A172 (cell line): ENCODE measurements at places on chromosomes 12 and 14.

DNA sequence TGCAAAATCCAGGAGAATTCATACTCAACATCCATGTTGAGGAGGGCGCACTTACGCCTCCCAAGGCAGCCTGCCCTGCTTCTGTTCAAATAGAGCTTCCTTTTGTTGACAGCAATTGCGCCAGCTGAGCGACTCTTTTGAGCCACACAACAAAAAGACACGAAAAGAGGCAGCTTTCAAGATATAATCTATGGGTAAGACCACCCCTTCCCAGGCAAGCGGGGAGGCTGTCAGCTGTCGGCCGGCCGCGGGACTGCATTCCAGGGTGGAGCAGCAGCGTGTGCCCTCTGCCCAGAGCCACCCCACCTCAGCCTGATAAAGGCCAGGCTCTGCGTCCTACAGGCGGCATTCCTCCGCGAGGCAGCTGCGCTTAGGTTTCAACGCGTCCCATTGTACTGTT, 15.8 kb upstream of the STAB2 start:
- DNase-seq = no peak

- DNase-seq = no peak
Observed at GRCh38 chr12:5076761-5077160, 33.1 kb downstream of the KCNA5 start.

DNA sequence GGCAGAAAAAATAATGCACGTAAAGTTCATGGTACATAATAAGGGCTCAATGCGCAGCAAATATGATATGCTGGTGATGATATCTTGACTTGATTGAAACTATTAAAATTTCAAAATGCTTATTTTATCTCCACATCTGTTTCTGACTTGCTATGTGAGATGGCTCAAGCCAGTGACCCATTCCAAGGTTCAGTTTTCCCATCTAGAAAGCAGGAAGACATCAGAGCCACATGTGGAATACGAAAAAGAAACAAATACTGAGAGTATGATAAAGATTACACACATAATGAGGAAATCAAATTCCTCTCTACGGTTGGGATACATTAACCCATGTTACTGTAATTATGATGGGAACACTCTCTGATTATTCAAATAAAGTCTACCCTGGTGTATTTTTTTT, 24.0 kb upstream of the TSPAN11 start:
- no peak for DNase-seq

DNA sequence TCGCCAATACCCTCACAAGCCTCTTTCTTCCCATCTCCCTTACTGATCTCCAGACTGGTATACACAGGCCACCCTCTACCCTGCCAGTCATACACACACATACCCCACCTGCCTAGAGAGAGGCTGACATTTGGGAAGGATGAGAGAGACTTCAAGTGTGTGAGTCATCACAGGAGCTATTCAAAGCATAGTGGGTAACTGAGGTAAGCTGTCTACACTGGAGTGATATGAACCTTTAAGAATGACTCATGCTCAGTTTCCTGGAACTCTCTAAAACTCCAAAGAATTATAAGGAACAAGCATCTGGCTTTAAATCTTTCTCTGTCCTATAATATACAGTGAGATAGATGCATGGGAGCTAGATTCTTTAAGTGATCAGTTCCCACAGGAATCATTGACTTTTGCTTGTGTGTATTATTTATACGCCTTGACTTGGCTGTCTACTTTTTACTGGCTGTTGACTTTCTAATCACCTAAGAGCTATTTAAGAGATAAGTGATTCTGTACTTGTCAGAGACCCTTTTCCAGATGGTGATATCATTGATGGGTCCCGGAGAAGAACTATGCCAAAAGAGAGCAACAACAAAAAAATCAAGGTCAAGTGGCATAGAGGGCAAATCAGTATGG, 5.8 kb downstream of the IGF1 start:
- peak; percentile 68 for DNase-seq

GRCh38 chr12:113833422-113833821, 132.7 kb downstream of the RBM19 start:
- DNase-seq = no peak

GRCh38 chr12:124474709-124475108, 92.7 kb downstream of the NCOR2 start:
- no peak for DNase-seq

GRCh38 chr12:108884116-108885012, 4.5 kb downstream of the DAO start:
- DNase-seq = peak; percentile 28

- DNase-seq = no peak
Observed at GRCh38 chr14:32587461-32587860, 258.4 kb downstream of the AKAP6 start.

- DNase-seq = no peak
Observed at GRCh38 chr12:93379326-93379980, 1.7 kb downstream of the NUDT4 start.
